Stimulated activated CD8-positive, alpha-beta memory T cell treated with anti-CD3 and anti-CD28 coated beads, Interleukin-2, amount 100 ng/mL, for 48 hours (primary cell): ENCODE measurements at places on chromosomes 13 and 19.

- no peak for DNase-seq
Observed at GRCh38 chr13:40389081-40389641, 277.3 kb downstream of the FOXO1 start.

- no peak for DNase-seq
Observed at GRCh38 chr13:28409648-28410047, 85.3 kb downstream of the FLT1 start.

- no peak for DNase-seq
Observed at GRCh38 chr19:4594201-4594600, 34.7 kb upstream of the SEMA6B start.

DNA sequence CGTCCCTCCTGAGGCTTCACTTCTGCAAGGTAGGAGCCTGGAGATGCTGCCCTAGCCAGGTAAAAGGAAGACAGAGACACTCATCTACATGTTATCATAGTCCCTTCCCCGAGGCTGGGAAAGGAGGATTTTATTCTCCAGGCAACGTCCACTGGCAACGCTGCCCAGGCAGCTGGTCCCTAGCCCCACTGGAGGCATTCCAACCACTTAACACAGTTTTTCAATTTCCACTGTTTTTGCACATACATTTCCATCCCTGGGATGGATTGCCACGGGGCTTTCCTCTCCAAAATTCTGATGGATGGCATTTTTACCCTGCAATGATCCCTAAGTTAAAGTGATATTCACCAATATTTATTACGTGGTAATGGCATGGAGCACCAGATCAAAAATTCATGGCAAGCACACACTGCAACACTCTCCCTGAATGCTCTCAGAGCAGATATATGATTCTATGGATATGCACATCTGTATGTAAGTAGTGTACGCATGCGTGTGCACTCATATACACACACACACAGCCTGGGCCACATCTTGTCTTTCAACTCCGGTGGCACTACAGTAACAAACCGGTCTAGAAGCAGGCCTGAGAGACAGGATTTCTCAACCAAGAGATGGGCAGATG, 322.3 kb upstream of the TSHZ3 start:
- no peak for DNase-seq

GRCh38 chr19:19334989-19335344, 14.3 kb downstream of the MAU2 start:
- no peak for DNase-seq

DNA sequence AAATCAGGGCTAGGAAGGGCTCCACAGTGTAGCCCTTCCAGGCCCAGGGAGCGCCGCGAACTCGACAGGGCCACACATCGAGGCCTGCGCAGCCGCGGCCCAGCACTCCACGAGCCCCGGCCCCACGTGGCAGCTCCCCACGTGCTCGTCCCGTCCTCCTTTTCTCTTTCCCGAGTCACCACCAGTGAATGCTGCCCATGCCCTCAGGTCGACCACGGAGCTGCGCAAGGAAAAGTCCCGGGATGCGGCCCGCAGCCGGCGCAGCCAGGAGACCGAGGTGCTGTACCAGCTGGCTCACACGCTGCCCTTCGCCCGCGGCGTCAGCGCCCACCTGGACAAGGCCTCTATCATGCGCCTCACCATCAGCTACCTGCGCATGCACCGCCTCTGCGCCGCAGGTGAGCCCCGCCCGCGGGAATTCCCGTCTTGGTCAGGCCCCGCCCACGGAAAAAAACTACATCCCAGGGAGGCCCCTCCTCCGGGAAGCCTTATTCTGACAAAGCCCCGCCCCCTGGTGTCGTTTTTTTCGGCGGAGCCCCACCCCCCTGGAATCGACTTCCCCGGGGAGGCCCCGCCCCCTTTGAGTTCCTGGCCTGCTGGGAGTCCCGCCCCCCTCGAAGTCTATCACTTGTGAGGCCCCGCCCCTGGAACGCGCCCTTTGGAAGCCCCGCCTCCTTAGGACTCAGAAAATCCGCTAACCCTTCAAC, 7.0 kb downstream of the HIF3A start:
- DNase-seq: no peak

DNA sequence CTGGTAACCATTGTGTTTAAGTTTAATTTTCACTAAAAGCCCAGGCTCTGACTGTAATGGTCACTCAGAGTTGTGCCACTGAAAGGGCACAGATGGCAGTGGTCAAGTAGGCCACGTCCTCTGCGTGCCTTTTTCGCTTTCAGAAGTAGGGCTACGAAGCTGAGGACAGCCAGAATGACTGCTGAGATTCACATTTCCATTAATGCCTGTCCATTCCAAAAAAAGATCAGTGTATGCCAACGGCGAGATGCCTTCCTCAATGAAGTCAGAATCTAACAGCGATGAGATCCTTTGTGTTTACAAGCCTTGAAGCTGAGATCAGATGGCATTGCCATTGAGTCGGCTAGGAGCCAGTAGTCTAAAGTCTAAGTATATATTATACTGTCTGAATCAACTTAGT, 311.3 kb downstream of the FGF14 start:
- DNase-seq: no peak

DNA sequence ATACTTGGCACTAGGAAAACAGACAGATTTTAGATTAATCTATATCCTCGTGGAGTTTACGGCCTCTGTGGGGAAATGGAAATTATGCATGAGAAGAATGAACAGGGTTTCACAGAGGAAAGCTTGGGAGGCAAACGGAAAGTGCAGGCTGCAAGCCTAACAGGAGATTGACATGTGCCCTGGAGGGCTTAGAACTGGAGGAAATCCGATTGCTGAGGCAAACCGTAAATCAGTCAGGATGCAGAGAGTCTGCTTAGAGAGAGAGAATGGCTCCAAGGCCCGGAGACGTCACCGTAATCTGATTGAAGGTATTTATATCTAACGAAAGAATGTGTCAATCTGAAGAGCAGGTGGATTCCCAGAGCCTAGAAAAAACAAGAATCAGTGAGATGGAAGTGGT, 143.2 kb downstream of the KATNAL1 start:
- no peak for DNase-seq

DNA sequence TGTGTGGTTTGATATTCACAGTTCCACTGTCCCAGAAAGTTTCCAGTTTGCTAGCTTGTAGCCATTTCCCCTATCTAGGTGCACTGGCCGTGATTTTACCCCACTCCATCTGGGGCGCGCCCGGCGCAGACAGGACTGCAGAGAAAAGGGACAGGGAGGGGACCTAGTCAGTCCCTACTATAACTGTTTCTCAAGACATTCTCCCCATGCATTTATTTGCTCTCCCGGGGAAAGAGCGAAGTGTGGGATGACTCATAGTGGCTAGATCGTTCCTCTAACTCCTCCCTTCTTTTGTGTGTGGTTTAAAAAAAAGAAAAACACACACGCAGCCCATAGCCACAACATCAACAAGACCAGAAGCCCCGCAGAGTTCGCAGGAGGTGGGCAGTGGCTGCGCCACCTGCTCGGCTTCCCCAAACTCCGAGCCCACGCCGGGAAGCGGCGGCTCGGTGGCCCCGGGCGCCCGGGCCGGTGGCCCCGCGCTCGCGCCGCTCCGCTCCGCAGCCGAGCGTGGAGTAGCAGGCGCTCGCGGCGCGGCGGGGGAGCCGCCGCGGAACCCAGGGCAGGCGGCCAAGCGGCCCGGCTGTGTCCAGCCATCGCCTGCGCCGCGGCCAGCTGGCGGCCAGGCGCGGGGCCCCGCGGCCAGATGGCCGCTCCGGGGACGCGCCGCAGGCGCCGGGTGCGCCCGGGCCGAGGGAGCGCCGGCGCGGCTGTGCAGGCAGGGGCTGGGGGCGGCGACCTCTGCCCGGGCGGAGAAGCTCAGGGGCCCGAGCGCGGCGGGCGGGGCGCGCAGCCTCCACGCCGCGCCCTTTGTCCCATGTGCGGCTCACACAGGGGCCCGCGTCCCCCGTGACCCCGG, 653 bp downstream of the TMTC4 start:
- no peak for DNase-seq

GRCh38 chr13:56773148-56773547, 367.6 kb upstream of the PRR20A start:
- DNase-seq: no peak

DNA sequence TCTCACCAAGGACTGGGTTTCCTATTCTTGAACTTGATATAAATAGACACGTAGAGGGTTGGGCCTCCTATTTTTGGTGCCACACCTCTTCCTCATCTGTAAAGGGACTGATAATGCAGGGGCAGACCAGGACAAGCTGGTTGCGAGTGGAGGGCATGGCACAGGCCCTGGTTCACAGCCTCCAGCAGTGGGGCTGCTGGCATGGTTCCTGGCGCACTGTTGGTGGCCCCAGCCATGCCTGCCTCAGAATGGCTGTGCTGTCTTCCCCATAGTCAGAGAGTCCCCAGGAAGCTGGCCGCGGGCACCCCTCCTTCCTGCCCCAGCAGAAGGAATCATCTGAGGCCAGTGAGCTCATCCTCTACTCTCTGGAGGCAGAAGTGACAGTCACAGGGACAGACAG, 10.5 kb upstream of the OVOL3 start:
- DNase-seq: no peak

GRCh38 chr19:31118986-31119385, 230.2 kb downstream of the TSHZ3 start:
- DNase-seq: no peak

GRCh38 chr19:31338069-31338776, 11.0 kb downstream of the TSHZ3 start:
- no peak for DNase-seq

DNA sequence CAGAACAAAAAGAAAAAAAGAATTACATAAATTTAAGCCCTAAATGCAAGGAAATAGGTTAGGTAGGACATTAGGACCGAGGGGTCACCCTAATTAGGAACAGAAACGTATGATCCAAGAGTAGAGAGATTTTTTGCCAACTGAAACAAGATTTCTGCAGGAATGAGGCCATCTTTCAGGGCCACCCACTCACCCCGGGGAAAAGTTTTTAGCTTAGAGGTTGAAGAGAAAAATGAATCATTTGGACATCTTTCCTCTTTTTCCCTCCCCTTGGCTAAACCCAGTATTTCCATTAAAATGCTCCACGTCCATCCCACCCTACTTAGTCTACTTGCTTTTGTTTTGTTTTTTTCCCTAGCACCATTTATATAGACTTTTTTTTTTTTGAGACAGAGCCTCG, 10.6 kb upstream of the PNMA8A start:
- no peak for DNase-seq

- no peak for DNase-seq
Observed at GRCh38 chr13:43433691-43434141, 353.1 kb downstream of the ENOX1 start.

DNA sequence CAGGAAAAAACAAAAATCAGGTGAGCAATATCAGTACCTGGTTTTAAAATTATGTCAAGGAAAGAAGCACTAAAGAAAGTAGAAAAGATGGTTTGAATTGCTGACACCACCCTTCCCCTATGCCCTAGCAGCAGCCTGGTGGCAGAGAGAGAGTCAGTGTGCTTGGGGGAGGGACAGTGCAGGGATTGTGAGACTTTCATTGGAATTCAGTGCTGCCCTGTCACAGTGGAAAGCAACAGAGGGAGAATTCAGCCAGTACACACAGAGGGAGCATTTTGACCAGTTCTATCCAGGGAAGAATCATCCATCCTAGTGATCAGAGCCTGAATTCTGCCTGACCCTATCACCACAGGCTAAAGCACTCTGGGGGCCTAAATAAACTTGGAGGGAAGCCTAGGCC, 222.4 kb upstream of the PCDH17 start:
- no peak for DNase-seq

- peak; percentile 62 for DNase-seq
Observed at GRCh38 chr19:48501494-48502349, 9.9 kb downstream of the LMTK3 start.

DNA sequence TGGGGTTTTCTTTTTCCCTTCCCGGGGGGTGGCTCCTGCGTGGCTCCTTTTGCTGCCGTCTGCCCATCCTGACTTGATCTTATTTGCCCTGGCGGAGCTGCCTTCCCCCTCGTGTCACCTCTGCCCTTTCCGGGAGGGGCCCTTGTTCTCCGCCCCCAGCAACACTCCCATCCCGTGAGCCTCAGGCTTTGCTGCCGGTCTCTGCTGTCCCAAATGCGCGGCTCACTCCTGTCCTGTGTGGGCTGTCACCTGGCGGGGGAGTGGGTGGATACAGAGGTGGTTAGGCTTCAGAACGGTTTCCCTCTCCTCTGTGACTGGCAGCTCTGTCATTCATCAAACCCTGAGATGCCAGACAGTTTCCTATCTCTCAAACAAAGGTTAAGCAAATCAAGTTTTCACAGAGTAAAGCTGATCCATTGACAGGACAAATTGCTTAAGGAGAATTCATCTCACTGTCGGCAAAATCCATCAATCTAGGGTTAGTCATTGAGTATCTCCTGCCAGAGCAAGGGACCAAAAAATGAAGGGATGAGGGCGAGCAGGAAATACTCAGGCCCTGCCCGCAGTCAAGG, 84.0 kb downstream of the ANKRD10 start:
- no peak for DNase-seq

- no peak for DNase-seq
Observed at GRCh38 chr13:45837111-45837510, 14.4 kb downstream of the SIAH3 start.
